ENCODE measurements at places on chromosomes 6 and 20.
A peak's percentile ranks its signal among the peaks of the same experiment; 100 is the strongest.

DNA sequence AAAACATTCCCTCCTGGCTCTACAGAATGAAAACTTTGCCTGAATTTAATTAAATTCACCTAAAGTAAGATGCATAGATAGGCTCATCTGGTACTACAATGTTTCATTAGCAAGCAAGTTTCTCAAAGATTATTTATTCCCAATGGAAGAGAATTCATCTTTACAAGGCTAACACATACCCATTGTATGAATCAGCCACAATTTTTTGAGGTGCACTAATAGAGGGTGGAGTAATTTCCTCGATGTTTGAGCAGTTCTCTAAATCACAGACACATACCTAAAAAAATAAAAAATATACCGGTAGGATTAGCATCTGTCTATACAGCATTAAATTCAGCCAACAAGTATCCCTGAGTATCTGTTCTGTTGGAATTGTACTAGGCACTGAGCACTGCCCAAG is 32.7 kb downstream of the ROS1 start:
- no peak for DNase-seq

DNA sequence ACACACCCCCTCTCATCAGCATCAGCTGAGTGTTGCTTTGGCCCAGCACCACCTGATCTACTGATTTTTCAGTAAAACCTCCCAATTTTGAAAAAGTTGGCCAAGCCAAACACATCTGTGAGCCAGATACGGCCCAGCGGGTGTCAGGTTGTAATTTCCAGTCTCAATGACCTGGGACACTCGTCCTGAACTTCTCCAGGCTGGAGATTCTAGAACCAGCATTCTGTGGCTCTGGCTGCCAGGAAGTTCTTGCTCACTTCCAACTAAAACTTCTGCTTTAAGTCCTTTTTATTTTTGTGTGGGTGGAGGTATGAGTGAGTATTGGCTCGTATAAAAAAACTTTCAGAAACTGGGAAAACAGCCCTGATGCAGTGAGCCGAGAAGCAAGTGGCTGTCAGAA is 5.1 kb downstream of the KIAA1755 start:
- peak; percentile 70 for DNase-seq

DNA sequence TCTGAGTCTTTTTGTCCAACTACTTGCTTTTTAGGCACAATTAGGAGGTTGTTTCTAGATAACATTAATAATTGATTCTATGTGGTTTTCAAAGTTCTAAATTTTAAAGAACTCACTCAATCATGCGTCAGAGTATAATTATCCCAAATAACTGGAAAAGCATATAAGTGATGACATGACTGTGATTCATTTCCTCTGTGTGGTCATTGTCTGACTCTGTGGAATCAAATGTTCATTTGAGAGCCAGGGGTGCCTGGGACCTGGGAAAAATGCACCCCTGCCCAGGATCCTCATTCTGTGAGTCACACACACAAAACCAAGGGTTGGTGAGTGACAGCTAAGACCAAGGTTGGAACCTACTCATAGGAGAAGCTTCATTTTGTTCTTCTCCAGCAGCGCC is 127.1 kb upstream of the MLIP start:
- DNase-seq = no peak

DNA sequence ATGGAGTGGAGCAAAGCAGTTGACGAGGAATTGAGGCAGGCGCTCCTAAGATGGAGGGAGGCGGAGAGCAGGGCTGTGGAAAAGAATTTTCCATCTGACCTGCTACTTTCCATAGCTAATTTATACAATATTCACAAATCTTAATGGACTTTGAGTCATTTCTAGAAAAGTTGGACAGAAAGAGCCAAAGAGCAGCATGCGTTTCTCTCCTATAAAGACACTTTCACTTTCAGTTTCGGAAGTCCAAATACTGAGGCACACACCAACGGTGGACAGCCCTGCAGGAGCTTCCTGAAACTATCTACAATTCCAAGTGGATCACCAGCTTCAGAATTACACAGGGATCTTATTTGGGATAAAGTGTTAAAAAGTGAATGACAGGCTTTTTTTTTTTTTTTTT is 43.5 kb downstream of the PANK2 start:
- no peak for DNase-seq

DNA sequence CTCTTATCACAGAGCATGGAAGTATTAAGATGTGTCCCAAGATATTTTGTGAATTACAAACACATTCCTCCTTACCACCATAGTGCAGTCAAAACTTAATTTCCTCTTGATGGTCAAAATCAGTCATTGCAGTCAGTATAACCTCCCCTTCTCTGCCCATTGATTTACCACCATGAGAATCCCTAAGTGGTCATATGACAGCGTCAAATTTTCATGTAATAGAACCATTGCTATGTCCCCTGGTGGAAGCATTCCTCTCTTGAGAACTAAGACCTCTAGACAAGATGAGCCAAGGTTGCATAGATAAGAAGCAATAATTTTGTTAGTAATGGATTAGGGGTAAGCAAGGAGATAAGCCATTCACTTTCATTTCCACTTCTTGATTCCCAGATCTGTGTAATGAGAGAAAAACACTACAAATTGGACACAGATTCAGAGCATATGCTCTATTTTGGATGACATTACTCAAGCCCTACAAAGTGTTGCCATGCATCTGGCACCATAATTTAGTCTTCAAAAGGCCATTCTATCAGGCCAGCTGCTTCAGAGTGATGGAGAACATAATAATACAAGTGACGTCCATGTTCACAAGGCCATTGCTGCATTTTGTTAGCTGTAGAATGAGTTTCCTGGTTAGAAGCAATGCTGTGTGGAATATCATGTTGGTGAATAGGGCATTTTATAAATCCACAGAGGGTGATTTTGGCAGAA is 49.6 kb upstream of the PDE7B start:
- DNase-seq = no peak

- DNase-seq = no peak
Observed at GRCh38 chr20:31652917-31653396, 15.2 kb downstream of the COX4I2 start.

- DNase-seq = peak; percentile 83
Observed at GRCh38 chr6:90369024-90369519, 72.4 kb upstream of the BACH2 start.

GRCh38 chr20:16240355-16240754 is 332.9 kb downstream of the KIF16B start:
- no peak for DNase-seq

DNA sequence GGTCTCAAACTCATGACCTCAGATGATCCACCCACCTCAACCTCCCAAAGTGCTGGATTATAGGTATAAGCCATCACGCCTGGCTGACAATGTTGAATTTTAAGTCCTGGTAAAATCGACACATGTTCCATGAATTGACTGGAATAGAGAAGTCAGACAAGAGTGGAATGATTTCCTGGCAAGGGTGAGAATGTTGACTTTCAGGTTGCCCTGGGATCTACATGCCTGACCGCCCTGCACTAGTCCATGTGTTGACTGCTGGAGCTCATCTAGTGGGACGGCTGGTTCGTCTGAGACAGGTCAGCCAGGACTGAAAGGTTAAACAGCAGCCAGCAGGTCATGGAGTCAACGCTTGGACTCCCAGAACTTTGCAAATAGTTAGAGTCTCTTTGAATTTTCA is 88.8 kb downstream of the SASH1 start:
- DNase-seq = no peak

DNA sequence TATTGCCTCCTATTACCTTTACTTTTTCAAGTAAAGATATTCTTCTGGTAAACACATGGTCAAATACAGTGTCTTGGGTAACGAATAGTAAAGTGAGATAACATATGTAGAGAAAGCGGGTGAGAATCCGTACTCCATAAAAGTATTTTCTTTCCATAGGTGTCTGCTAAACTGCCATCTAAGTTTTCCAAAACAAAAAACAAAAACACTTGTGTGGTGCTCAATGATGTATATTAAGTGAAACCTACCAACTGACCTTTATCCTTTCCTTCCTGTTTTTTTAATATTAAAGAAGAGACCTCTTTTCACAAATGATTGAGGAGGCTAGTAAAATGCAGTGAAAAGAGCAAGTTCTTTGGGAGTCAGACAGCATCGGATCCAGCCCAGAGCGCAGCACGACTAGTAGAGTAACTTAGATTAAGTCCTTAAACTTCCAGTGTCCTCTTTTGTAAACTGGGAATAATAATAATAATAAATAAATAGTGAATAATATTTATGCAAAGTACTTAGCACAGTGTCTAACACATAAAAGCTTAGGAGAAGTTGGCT is 437 bp upstream of the CDKAL1 start:
- DNase-seq = no peak

- DNase-seq = no peak
Observed at GRCh38 chr6:3919130-3919628, 70.0 kb downstream of the FAM50B start.

- DNase-seq = no peak
Observed at GRCh38 chr6:5053864-5054244, 31.3 kb upstream of the PPP1R3G start.

GRCh38 chr6:11009353-11009752 is 34.8 kb downstream of the ELOVL2 start:
- no peak for DNase-seq

- DNase-seq = no peak
Observed at GRCh38 chr6:1726341-1726768, 116.6 kb downstream of the FOXC1 start.

GRCh38 chr6:153574231-153574630 is 443.1 kb upstream of the RGS17 start:
- DNase-seq = no peak

DNA sequence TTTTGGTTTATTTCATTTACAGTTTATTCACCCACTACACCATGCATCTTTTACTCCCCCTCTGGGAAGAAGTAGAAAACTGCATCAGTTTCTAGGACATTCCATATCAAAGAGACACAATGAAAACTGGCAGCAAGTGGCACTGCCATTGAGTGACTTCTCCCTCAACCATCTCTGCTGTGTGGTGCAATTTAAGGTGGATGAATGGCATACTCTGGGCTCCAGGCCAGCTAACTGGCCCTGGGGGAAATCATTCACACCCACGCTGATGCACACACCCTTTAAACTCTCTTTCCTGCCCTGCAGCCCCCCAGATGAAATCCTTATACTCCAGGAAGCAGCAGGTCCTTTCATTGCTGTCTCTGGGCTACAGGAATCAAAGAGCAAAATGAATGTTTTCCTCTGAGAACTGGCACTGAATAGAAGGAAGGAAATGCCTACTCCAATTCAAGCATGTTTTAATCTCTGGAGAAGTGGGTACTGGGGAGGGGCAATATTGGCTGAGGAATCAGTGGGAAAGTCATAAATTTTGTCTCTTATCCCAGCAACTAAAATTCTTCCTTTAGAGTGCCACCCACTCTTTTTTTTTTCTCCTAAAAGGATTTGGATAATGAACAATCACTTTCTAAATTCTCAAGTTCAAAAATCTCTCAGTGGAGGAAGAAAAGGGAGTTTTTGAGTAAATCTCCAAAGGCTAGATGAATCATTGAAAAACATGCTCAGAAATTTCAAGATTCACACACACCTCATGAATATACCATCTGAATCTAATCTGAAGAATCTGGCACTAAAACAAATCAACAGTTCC is 16.9 kb upstream of the RFPL4B start:
- no peak for DNase-seq

DNA sequence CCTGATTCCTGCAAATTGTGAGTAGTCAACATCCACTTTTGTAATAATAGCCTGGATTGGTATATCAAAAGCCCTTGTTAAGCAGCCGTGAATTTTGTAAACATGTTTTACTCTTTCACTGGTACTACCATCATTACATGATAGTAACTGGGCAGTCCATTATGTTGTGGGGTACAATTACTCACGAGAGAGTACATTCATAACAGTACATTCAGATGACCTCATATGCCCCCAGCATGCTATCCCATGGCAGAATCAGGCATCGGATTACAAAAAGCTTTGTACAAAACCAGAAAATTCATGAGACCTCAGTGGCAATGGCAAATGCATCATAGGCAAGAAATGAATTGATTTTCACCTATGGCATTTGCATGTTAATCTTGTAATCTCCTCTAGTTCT is 166.2 kb downstream of the EPM2A start:
- no peak for DNase-seq

GRCh38 chr6:158389193-158389919 is 77.1 kb downstream of the TULP4 start:
- no peak for DNase-seq

- no peak for DNase-seq
Observed at GRCh38 chr6:12012038-12012557, at the start of gene HIVEP1. HIVEP1 (plus strand) TSS chr6:12012312; CDS start chr6:12015629, 3,317 bp downstream.

GRCh38 chr6:100465701-100466409 is 1.1 kb upstream of the SIM1 start:
- no peak for DNase-seq

DNA sequence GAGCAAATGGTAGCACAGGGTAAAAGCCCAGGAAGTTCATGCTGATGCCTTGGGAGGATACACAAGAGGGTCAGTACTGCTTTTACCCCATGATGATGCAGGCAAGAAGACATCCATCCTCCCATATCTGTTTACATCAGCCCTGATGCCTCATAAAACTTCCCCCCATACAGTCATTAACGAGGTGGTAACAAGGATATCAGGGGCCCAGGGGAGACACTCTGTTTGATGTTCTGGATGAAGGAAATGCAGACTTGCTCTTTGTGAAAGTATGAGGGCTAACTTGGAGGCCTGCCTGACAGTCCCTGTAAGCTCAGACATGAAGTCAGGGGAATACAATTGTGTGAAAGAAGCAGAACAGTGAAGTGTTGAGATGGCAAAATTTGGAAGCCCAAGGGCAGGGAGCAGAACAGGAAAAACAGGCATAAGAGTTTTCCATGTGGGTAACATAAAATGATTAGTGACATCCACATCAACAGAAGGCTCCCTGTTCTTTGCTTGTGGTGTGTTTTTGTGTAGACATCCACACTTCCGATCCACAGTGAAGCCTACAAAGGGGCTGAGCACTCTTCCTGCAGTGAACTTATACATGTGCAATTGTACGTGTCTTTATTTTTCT is 813.4 kb downstream of the MAFB start:
- no peak for DNase-seq

DNA sequence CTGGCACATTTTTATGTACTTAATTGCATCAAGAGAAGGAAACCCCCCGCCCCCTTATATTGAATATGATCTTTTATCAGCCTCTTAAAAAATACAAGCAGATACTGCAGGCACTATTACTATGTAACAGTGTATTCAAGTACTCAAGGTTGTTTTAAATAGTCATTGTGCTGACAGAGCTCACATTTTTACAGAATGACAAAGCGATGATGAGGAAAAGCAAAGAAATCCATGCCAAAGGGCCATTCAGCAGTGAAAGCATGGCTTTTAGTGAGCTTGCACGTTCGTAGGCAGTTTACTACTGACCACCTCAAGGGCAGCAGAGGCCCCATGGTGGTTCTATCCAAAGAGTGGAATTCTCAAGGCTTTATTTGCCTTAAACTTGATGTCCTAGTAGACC is 146.8 kb downstream of the RPS12 start:
- DNase-seq = no peak

DNA sequence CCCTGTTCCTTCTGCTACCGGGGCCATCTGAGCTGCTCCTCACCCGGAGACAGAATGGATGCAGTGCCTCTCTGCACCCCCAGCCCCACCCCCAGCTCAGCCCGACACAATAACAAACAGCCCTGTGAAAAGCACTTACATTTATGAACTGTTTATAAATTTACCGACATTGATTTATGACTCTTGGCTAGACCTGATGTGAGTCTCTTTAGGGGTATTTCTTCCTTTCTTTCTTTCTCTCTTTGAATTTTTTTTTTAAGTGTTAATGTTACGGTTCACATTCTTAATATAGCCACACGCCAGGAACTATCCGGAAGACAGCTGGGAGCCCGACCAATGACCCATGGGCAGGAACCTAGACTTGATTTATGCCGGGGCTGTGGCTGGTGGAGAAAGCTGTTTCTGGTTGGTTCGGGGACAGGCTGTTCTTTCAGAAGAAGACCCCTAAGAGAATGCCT is 266.3 kb downstream of the CDC5L start:
- DNase-seq = no peak

- no peak for DNase-seq
Observed at GRCh38 chr6:14500809-14501208, 383.2 kb downstream of the CD83 start.
